ENCODE measurements at places on chromosomes 3 and 15.

DNA sequence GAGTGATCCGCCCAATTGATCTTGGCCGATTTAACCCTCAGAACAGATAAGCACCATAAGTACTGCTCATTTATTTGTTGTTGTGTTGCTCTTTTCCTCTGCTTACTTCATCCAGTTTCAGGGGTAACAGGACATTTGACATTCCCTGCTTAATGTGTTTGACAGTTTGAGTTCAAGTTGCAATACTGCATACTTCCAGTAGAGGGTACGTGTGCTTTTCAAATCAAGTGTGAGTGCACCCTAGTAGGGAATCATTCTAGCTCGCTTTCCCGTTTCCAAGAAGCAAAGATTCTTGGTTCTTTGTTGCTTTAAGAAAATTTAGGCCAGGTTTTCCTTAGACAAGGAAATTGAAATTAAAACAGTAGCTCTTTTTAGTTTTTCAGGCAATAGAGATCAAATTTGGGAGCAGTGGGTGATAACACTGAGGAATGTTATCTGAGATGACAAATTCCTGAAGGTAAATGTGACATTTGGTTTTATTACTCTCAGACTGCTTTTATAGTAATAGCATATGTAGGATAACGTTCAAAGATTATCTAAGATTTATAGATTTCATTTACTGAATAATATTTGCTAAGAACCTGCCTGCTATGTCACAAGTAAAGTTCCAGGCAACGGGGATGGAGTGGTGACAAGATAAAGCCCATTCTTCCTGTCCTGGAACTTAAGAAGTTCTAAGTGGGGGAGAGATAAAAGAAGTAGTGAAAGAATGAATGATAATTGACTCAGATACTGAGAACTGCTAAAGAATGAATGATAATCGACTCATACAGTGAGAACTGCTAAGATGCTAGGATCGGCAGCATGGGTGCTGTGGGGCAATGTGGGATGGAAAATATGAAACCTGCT is 73.3 kb downstream of the SYNPR start:
- DNase-seq, result no peak

GRCh38 chr3:15159501-15160136 is 46.4 kb upstream of the CAPN7 start:
- no peak for DNase-seq

DNA sequence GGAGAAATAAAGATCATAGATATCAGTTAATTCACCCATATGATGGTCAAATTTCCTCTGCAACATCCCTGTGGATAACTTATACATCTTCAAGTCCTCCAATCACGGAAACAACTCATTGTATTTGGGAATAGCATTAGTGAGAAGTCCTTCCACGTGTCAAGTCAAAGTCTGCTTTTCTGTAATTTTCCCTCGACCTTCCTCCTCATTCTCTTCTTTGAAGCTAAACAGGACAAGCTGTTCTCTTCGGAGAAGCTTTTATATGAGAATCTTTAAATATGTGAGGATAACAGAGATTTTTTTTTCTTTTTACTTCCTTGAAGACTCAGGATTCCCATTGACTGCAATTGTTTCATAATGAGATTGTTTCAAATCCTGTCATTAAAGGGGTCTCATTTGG is 230.4 kb downstream of the ZPLD1 start:
- DNase-seq, result no peak

- DNase-seq, result no peak
These were observed 199.4 kb upstream of the TTC14 start for GRCh38 chr3:180402471-180403073.

- DNase-seq, result no peak
These were observed 252.5 kb downstream of the CDIN1 start for GRCh38 chr15:36831904-36832287.

GRCh38 chr15:77025083-77025901 is 30.4 kb downstream of the PSTPIP1 start:
- no peak for DNase-seq

GRCh38 chr15:88690331-88690730 is 51.5 kb downstream of the ISG20 start:
- no peak for DNase-seq

Measured in activated T-cell treated with anti-CD3 and anti-CD28 coated beads for 4 hours (primary cell).